ENCODE measurements at places on chromosomes 7 and 10.

- DNase-seq, result no peak
Measured at GRCh38 chr7:30164567-30164966, 29.8 kb downstream of the MTURN start.

GRCh38 chr10:60714233-60714632, 64.0 kb upstream of the CDK1 start:
- DNase-seq, result no peak

DNA sequence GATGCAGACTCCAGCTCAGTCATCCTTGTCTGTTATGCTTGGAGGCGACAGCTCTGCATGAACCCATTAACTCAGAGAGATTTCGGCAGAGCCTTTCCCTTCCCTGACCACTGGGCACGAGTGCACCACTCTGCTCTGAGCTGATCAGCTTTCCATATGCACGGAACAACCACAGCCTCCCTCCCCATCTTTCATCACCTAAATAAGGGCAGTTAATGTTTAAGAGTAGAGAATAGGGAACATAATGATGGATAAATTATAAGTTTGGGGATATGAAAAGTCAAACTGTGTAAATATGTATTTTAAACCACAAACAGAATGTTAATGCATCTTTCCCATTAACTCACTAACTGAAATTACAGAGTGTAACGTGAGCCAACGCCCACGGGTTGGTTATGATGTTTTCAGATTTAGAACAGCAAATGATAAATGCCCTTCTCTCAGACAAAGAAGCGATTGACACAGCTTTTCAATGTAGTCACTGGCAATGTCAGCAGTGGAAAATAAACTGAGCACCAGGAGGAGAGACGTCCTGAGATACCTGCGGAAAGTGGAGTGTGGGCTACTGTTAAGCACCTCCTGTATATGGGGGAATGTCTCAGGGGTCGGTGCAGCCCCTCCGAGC, 658.2 kb downstream of the LRMDA start:
- DNase-seq, result no peak

DNA sequence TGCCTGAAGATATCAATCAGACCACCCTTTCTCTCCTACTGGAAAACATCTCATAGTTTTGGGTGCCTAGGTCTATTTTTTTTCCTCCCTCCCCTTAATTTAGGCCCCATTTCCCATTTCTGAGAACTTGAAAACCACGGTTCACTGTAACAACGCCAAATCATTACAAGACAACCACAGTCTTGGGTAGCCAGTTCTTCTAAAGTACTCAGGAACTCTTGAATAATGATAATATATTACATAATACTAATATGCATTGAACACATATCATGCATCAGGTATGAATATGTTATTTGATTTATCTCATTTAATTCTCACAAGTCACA, 185.1 kb upstream of the ADO start:
- DNase-seq, result no peak

DNA sequence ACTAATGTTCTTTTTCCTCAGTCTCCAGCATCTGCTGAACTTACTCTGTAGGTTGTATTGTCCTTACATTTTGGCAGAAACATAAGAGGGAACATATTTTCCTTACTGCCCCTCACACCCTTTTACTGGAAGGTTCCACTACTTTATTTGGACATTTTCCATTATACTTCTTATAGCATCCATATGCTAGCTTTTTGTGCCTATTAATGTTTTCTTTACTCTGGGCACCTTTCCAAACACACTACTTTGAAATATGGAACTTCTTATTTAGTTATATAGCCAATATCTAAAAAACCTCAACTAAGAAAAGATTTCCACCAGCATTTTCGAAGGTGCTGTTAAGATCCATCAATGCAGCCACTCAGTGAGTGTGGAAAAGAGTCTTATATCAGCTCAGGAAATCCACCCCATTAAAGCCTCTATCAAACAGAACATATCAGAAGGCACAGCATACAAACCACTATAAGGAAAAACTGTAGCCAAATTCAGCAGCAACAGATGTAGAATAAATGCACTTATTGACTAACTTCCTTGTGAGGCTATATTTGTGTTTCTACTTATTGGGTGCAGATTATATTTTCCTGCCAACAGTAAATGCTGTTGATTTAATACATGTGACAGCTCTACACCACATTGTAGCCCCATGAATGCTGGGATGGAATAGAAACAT, 272.5 kb upstream of the SEMA3E start:
- DNase-seq, result no peak

DNA sequence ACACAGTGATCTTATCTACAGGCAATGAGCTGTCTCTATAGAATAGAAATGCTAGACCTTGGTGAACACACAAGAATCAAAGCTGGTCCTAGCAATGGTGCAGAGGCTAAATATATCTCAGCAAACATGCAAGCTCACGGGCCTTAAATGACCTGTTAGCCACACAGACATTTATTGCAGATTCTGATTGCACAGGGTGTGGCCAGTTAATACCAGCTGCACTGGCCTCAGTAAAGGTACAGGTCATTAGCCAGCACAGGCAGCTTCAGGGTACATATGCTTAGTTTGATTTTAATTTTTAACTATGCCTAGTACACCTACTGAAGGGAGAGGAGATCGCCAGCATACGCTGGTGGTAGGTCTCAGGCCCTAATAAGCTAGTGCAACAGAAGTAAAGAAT, 265.4 kb upstream of the DGKB start:
- DNase-seq, result no peak
